ENCODE measurements at places on chromosomes 3 and 15.

DNA sequence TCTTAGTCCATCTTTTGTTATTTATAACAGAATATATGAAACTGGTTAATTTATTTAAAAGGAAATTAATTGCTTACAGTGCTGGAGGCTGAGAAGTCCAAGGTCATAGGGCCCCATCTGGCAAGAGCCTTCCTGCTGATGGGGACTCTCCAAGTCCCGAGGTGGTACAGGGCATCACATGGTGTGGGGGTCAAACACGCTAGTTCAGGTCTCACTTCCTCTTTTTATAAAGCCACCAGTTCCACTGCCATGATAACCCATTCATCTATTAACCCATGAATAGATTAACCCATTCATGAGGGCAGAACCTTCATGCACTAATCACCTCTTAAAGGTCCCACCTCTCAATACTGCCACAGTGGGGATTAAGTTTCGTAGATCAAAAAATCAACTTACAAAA lies 659.3 kb downstream of the NAALADL2 start:
- no peak for DNase-seq

GRCh38 chr3:114874522-114874971 lies 272.5 kb downstream of the ZBTB20 start:
- DNase-seq: no peak

DNA sequence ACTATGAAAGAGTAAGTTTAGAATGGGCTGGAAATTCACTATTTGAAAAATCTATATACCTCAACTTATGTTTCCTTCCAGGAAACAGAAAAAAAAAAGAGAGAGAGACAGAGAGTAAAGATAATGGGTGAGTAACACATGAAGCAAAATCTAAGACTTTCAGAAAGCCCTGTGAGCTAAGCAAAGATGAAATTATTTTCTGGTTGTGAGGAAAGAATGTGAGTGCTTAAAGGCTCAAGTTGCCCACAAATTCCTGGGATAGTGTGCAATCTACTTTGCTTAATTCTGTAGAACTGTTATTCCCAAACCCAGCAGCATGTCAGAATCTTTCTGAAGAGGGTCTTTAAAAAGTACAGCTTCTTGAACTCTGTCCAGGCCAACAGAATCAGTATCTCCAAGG lies 337.7 kb upstream of the AGTR1 start:
- no peak for DNase-seq

- peak; percentile 18 for DNase-seq
These were observed 54.7 kb downstream of the FAM81A start for GRCh38 chr15:59492389-59493377.

DNA sequence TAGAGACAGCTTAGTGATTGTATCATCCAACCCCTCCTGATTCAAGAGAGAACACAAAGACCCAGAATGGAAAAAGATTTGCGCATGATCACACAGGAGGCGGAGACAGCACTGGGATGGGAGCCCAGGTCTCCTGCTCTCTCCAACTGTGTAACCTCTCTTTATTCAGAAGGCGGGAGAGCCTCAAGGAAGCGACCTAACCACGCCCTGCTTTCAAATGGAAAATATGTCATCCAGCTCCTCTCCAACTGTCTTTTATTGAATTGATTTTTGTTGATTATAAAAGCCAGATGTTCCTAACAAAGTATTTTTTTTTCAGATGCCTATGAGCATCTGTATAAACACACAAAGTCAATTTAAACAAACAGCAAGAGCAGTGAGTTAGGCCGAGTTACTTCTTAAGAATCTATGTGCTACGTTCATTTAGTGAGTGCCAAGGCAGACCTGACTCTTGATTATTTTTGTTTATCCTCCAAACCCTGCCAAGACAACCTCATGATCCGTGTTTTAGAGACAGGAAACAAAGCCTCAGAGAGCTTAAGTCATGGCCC lies 74.5 kb downstream of the BFSP2 start:
- DNase-seq: no peak

- no peak for DNase-seq
These were observed at the start of gene SLC12A1 for GRCh38 chr15:48205981-48206380. SLC12A1 (plus strand) TSS chr15:48206302; CDS start chr15:48207720, 1,418 bp downstream.

DNA sequence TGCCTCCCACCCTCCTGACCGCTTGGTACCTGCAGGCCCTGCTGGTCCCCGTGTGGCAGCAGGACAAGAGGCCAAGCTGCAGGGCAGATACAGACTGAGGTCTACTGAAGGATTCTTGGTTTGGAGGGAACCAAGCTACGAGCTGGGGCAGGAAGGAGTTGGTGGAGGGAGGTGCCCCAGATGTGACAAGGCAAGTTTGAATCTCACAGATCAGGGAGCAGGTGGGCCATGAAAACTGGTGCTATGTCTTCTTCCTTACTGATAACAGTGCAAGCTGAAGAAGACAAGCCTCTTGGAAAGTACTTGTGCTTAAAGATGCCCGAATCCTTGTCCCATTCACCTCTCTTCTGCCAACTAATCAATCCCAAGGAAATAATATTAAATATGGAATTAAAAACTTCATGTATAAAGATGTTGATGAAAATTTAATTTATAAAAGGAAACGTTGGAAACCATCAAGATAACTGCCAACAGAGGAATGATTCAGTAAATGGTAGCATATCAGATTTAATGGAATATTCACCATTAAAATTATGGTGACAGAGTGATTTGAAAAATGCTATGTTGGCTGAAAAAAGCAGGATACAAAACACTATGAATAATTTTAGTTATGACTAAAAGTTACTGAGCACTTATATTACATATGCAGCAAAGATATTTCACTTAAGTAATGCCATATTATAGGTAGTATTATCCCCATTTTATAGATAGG lies 107.9 kb downstream of the MYLK start:
- DNase-seq: no peak

- no peak for DNase-seq
These were observed 13.8 kb downstream of the FOXL2 start for GRCh38 chr3:138933068-138933668.

- DNase-seq: no peak
These were observed 39.5 kb upstream of the NSMCE3 start for GRCh38 chr15:29309139-29309538.

GRCh38 chr3:72633534-72633933 lies 214.7 kb downstream of the SHQ1 start:
- no peak for DNase-seq

Data from activated T-helper 9 cell treated with anti-CD3 and anti-CD28 coated beads, Interleukin-2, amount 50 U/mL, for 16 hours (primary cell).